Ovary (tissue), 10 donors: ENCODE measurements at places on chromosomes 13 and 19. TPM values are rescaled to one million over a fixed set of nuclear protein-coding genes. Genes with fewer than 3 reads are reported as not detected.

SHISA7 gene
- total RNA-seq: not detected

GAPDHS gene
- not detected for total RNA-seq

GFY gene
- total RNA-seq: not detected

DNA sequence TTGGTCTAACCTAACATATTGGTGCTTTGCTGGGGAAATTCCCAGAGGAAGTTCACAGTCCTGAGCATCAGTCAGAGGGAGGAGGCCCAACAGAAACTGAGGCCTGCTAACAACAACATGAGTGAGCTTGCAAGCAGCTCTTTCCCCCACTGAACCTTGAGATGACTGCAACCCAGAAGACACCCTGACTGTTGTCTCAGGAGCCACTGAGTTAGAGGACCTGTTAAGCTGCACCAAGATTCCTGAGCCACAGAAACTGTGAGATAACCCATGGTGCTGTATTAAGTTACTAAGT lies 193.2 kb upstream of the UBL3 start:
- DNase-seq: no peak
- no peak overlapping the region for H3K27ac ChIP-seq
- H3K27me3 ChIP-seq: no peaks in the 10 kb centered on the region
- H3K4me1 ChIP-seq: no peaks in the 10 kb centered on the region
- no peak overlapping the region for H3K4me3 ChIP-seq
- H3K36me3 ChIP-seq: no peaks in the 10 kb centered on the region

DNA sequence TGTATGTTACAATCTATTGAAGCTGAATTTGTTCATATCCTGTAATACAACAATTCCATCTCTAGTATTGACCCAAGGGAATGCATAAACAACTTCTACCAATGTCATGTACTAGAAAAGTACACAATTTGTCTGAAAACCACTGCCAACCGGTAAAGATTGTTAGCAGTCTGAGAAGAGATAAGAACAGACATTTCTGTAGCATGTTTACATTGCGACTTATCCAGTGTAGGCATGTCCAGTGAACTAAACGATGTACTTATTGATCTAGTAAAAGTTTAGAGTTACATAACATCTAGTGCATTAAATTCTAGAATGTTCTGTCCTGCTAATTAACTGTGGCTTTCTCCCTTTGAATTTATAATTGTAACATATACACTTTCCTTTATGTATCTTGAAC lies 425.9 kb downstream of the SLITRK6 start:
- no peak overlapping the region for H3K27ac ChIP-seq
- no peak for DNase-seq
- H3K4me1 ChIP-seq: no peaks in the 10 kb centered on the region
- H3K27me3 ChIP-seq: no peaks in the 10 kb centered on the region
